EL (cell line): ENCODE measurements at places on chromosomes 12 and 14.

GRCh38 chr12:119130523-119130922, 48.2 kb upstream of the HSPB8 start:
- DNase-seq: no peak

DNA sequence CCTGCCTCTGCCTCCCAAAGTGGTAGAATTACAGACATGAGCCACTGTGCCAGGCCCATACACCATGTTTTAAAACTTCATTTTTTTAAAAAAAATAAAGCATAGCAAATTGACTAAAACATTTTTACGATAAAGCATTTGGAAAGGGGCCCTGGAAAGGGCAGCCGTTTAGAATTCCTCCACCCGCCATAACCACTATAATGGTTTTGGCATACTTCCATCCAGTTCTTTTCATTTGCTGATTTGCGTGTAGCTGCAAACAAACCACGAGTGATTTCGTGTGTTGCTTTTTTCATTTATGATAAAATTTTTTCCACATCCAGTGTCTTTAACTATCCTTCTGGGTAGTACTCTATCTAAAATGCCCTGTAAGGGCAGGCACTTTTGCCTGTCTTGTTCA, 91.8 kb upstream of the RIN3 start:
- peak; percentile 8 for DNase-seq

GRCh38 chr12:122021822-122022392, at the start of gene BCL7A:
BCL7A (plus strand) TSS chr12:122021884; CDS start chr12:122022092, 208 bp downstream.
- peak; percentile 69 for DNase-seq

DNA sequence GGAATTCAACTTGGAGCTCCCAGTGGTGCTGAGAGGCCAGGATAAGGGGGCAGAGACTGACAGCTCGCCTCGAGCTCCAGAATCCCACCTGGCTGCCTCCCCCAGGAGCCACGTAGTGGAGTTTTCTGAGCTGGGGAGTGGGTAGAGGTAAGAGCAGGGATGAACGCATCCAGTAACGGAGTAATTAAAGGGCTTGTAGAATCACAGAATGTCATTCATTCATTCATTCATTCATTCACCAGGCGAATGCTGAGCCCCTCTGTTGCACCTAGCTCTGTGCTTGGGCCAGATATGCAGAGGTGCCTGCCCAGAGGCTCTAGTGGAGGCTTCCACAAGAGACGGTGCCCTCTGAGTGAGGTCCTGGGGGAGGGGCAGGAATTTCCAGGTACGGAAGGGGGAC, 8.1 kb downstream of the FAM181A start:
- DNase-seq: no peak

DNA sequence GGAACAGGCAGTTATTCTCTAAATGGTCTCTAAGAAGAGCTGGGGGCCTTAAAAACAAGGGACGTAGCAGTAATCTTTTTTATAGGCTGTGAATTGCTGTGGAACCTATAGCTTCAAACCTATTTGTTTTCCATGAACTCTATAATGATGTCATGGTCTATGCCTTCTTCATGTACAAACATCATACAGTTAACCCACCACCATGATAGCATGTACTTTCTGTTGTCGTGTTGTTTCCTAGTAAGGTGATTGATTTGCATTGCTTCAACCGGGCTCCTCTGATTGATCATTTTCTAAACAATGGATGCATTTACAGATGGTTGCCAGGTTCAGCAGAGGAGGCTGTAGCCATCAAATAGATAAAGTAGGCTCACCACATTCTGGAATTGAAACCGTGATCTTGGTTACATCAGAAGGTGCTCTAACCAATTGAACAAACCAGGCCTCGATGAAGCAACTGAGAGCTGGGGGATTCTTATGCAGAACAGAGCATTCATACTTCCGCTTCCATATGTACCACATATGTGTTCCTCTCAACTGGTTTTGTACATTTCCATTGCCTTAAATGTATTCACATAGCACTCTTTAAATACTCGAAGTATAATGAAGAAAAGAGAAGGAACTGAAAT, 25.6 kb upstream of the PCNX1 start:
- no peak for DNase-seq

GRCh38 chr12:104507672-104508071, 50.9 kb downstream of the CHST11 start:
- peak; percentile 9 for DNase-seq

GRCh38 chr14:105123981-105124765, 44.4 kb downstream of the JAG2 start:
- DNase-seq: no peak

DNA sequence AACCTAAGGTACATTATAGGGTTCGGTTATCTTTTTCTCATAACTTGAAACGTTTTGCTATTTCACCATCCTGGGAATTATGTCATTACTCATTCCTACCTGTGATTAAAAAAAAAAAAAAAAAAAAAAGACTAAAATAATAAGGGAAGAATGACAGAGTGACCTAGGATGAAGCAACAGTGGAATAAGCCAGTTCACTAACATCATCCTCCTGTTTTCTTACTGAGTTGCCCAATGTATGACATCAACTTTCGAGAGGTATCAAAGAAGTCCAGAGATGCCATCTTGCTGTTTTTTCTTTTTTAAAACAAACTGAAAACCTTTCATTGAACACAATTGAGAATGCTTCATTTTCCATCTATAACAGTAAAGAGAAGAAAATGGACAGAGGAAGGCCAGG, 42.8 kb downstream of the AMN start:
- DNase-seq: no peak

GRCh38 chr12:68633614-68634558, 23.2 kb downstream of the RAP1B start:
- no peak for DNase-seq

GRCh38 chr12:72388322-72388721, 116.2 kb downstream of the TRHDE start:
- DNase-seq: peak; percentile 16

DNA sequence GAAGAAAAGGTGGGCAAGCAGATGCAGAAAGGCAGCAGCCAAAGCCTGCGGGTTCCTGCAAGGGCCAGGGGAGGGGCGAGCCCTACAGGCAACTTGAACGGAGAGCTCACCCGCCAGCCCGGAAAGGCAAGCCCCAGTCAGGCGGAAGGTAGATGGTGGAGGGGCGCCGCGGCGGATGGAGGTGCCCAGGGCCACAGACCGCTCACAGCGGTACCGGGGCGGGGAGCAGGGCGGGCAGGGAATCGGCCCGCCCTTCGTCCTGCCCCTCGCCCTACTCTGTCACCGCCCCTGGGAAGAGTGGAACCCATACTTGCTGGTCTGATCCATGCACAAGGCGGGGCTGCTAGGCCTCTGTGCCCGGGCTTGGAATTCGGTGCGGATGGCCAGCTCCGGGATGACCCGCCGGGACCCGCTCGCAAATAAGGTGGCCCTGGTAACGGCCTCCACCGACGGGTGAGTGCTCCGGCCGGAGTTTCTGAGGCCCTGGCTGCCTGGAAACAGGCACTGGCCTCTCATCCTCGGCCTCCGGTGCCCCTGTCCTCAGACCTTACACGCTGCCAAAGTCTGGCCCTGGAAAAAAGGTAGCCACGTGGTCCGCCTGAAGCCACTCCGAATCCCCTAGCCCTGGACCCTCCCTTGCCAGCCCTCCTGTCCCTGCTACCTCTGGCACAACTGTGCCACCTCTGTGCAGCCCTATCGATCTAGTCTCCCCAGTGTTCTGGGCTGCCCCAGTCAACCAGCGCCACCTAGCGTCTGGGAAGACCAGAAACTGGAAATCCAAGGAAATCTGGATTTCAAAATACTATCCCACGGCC, at the start of gene DHRS4:
Gene DHRS4 (plus strand): TSS at position 307 of the 815 bp plus-strand sequence. CDS start 19 bp downstream, at position 326.
- peak; percentile 87 for DNase-seq

DNA sequence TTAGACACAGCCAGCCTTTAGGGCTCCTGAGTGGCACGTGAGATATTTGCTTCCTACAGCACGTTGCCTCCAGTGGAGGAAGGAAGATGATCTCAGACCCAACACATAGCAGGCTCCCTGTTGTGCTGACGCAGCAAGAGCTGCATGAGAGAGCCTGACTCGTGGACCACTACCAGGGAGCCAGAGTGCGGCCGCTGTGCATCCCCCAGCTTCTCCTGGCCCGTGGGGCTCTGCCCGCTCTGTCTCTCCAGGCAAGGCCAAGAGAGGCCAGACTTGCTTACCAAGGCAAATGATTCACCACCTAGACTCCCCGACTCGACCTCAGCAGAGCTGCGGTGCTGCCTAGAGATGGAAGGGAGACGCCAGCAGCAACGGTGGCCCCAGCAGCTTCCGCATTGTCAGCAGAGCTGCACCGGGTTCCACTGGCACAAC, 37.5 kb downstream of the MAP3K9 start:
- DNase-seq: no peak

DNA sequence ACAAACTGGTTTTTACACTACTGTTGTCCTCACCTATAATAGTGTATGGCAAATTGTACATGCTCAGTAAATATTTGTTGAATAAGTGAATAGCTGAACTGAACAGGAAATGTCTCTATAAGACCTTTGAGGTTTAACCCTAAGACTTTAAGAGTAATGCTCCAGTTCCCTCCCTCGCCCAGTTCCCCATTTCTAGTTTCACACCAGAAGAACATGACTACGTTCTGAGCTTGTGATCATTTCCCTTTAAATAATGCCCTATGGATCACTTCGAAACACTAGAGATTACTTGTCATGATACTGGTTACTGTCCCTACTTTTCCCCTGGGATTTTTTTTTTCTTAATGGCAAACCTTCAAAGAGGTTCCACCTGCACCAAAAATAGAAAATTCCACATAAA, 69.3 kb downstream of the PRKD1 start:
- no peak for DNase-seq

- DNase-seq: no peak
Measured at GRCh38 chr14:42190744-42191143, 584.1 kb downstream of the LRFN5 start.

DNA sequence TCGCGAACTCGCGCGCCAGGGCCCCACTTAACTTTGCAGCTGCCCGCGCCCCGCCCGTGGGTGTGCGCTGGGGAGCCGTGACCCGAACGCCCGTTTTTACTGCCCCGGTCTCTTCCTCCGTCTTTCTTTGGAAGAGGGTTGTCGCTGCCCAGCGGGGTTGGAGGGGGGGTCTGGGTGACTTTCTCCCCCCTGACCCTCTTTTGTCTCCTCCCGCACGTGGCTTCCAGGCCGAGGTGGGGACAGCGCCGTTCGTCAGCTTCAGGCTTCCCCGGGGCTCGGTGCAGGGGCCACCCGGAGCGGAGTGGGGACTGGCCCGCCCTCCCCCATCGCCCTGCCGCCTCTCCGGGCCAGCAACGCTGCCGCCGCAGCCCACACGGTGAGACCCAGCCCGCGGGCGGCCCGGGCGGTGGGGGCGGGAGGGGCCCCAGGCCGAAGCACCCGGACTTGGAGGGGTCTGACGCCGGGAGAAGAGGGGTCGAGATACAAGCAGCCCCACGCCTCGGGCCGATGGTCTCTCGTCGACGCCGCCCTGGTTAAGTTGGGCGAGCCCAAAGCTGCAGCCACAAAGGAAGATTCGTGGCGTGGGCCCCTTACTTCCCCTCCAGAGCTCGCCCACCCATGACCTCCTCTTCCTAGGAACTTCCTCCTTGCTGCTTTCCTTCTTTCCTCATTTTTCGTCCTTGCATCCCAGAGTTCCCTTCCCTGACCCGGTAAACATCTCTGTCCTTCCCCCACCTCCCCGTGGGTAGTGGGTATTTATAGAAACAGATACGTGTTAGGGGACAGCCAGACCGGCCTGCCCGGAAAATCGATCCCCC, 1.2 kb downstream of the DYRK2 start:
- peak; percentile 21 for DNase-seq

GRCh38 chr12:107318806-107319532, 225.6 kb upstream of the CRY1 start:
- DNase-seq: peak; percentile 53

- no peak for DNase-seq
Measured at GRCh38 chr14:64942531-64943111, at the start of gene GPX2. GPX2 (minus strand) TSS chr14:64942745; CDS start chr14:64942726, 19 bp downstream.

- DNase-seq: no peak
Measured at GRCh38 chr14:87712396-87713090, 280.4 kb downstream of the GALC start.

DNA sequence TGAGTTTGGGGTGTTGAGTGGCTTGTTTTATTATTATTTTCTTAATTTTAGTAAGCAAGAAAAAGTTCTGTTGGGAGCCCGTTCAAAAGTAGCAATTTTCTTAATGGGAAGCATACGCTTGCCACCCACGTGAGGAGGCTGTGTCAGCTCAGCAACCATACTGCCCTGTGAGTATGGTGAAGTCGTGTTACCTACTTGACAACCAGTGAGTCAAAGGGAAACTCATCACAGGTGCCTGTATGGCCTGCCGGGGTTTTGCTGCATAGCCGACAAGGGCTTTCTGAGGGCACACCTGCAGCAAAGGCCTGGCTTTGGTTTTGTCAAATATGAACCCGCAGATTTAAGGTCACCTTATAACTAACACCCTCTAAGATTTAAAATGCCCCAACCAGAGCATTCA, 31.1 kb downstream of the PITPNM2 start:
- DNase-seq: no peak

DNA sequence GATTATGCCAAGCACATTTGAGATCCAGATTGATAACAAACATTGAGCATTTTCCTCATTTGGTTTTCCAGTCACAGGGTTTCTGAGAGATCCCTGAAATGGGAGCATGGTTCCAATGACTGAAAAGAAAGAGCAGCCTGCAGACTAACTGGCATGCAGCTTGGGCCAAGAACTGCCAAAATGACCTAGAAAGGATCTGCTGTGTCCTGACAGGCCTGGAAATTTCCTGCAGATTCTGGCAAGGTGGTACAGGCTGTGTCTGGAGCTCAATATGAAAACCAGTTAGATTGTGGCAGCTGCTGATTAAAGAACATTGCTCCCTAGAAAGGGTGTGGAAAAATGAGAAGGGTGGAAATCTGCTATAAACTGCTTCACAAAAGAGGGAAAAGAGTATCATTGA, 417.3 kb downstream of the IPO8 start:
- no peak for DNase-seq

DNA sequence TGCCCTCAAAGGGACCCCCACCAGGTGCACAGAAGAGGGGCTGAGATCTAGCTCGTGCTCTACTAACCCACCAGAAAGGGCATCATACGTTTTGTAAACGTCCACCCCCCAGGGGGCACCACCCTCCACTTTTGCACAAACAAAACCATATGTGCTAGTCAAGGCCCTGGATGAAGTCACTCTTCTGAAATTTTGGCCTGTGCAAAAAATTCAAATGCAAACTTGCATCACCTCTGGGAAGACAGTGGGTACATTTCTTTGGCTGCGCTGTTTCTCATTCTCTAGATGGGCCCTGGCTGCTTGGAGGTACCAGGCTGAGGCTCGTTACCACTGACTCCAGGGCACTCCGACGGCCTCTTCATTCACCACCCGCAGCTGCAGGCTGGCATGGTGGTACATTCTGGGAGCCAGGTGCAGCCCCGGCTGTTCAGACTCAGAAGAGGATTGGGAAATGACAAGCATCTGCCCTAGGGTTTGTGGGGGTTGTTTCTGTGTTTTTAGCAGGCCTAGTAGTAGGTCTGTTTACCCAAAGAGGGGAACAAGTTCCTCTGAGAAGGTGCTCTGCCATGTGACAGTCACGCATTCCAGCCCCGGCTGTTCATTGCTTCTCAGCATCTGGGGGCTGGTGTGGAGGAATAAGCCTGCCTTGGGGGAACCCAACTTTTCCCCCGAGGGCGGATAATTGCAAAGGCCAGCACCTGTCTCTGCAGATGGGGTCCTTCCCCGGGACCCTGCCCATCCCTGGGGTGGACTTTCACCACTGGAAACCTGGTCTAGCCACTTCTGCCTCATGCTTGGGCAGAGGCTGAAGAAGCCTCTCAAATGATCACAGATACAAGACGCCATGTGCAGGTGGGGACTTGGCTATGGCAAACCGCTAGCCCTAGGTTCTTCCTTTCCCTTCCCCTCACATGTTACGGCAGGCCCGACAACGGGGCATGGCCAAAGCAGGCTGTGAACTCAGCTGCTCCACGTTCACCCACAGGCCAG, 147.6 kb downstream of the DPF3 start:
- peak; percentile 93 for DNase-seq

GRCh38 chr12:107610021-107610859, 75.4 kb upstream of the PWP1 start:
- DNase-seq: peak; percentile 34

- peak; percentile 100 for DNase-seq
Measured at GRCh38 chr14:68951035-68951797, 27.9 kb downstream of the ACTN1 start.
